Stimulated activated effector memory CD8-positive, alpha-beta T cell treated with anti-CD3 and anti-CD28 coated beads, Interleukin-12 subunit alpha, Interleukin-12 subunit beta, amount 100 ng/mL, for 72 hours (primary cell): ENCODE measurements at places on chromosomes 1 and 21.
A peak's percentile ranks its signal among the peaks of the same experiment; 100 is the strongest.

- DNase-seq, result no peak
Observed at GRCh38 chr1:217617126-217617525, 13.8 kb downstream of the GPATCH2 start.

GRCh38 chr1:201053155-201053860 lies 29.8 kb upstream of the KIF21B start:
- no peak for DNase-seq

DNA sequence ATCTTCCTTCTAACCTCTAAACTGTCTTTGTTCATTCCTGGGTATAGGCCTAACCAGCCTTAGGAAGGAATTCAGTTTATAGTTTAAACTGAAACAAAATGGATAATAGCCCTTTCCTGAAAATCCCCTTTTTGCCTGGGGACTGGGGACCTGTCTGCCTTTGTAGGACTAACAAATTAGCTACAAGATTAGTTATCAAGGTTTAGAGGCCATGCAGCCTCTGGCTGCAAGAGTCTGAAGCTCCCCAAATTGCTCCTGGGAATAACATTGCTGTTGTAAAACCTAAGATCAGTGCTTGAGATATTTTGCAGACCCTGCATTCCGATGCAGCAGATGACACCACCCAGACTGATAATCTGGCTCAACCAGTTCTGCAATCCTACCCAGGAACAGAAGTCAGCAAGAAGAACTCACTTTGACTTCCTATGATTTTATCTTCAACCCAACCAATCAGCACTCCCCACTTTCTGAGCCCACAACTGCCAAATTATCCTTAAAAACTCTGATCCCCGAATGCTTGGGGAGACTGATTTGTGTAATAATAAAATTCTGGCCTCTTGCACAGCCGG lies 96.6 kb upstream of the ETV3 start:
- no peak for DNase-seq

GRCh38 chr1:13901597-13901996 lies 201.6 kb downstream of the PRDM2 start:
- DNase-seq, result no peak

- DNase-seq, result peak; percentile 90
Observed at GRCh38 chr1:161098210-161099068, at the start of gene KLHDC9. TSS of gene KLHDC9 (plus strand) at chr1:161098361. CDS start at chr1:161098536, 175 bp downstream.

- DNase-seq, result no peak
Observed at GRCh38 chr1:181107711-181108110, 19.2 kb downstream of the IER5 start.

GRCh38 chr1:196558411-196558810 lies 49.8 kb downstream of the KCNT2 start:
- DNase-seq, result no peak

DNA sequence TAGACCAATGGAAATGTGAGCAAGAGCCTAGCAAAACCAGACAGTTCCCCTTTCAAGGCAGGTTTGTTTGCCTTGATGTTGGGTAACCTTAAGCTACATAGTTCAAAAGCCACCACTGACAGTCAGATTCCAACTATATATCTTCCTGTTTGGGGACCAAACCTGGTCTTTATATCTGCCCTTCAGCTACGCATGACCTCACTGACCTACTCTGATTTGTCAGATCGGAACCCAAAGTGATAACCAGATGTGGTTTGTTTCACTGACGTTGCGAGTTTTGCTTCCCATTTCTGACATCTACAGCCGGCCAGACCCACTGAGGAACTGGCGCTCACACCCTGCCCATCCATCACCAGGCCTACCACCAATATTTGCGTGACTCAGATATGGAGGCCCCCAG lies 361.1 kb upstream of the CHRM3 start:
- DNase-seq, result no peak

- DNase-seq, result no peak
Observed at GRCh38 chr1:113429461-113430153, 39.3 kb downstream of the MAGI3 start.

DNA sequence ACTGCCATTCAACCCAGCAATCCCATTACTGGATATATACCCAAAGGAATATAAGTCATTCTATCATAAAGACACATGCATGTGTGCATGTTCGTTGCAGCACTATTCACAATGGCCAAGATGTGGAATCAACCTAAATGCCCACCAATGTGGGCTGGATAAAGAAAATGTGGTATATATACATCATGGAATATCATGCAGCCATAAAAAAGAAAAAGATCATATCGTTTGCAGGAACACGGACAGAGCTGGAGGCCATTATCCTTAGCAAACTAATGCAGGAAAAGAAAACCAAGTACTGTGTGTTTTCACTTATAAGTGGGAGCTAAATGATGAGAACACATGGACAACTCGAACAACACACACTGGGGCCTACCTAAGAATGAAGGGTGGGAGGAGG lies 123.7 kb downstream of the CDC7 start:
- no peak for DNase-seq

- peak; percentile 76 for DNase-seq
Observed at GRCh38 chr1:110495926-110496600, 22.9 kb downstream of the KCNA10 start.
